ENCODE measurements at places on chromosomes 2 and 18. TPM values are rescaled to one million over a fixed set of nuclear protein-coding genes. Genes with fewer than 3 reads are reported as not detected.

GRCh38 chr2:140256080-140256479 is 1475.9 kb upstream of the NXPH2 start:
- no peak for DNase-seq

DNA sequence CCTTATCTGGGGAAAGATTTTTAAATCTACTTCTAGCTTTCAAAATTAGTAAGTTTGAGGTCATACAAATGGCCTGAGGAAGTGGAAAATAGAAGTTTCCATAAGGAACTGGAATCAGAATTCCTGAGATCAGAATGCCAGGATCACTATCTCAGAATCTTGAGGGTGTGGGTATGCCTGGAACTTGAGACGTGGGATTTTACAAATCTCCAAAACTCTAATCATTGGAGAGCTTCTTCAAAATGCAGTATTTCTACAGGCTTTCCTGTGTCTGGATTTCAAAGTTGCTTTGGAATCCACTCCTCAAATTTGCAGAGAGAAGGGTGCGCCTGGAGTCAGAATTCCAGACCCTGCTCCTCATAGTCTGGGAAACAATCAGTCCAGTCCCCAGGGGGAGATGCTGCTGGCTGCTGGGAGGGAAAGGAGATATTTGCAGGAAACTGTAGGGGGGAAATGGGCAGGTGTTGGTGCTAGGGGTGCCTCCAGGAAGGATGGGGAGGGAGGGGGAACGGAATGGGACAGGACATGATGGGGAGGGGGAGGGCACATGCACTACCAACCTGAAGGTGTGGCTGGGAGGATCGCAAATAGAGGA is 31.0 kb upstream of the CATIP start:
- DNase-seq = no peak

- no peak for DNase-seq
Measured at GRCh38 chr2:174605687-174606086, 8.1 kb upstream of the WIPF1 start.

DNA sequence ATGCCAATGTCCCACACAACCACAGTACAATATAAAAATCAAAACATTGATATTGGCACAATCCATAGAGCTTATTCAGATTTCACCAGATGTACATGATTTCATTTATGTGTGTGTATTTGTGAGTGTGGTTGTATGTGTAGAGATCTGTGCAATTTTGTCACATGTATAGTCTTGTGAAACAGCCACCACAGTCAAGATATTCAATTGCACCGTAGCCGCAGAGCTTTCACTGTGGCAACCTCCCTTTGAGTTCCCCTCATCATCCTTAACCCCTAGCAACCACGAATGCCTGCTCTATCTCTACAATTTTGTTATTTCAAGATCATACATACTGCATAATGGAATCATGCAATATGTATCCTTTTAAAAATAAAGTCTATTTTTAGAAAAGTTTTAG is 391.3 kb downstream of the SETBP1 start:
- DNase-seq = no peak

- no peak for DNase-seq
Measured at GRCh38 chr2:38159597-38159996, 83.6 kb upstream of the CYP1B1 start.

GRCh38 chr2:206336861-206337260 is 62.4 kb downstream of the ZDBF2 start:
- DNase-seq = no peak

GRCh38 chr2:59150217-59150849 is 909.2 kb upstream of the FANCL start:
- DNase-seq = no peak

GRCh38 chr2:60212181-60212945 is 341.1 kb downstream of the BCL11A start:
- no peak for DNase-seq

- DNase-seq = no peak
Measured at GRCh38 chr2:163701399-163702195, 34.2 kb downstream of the FIGN start.

DNA sequence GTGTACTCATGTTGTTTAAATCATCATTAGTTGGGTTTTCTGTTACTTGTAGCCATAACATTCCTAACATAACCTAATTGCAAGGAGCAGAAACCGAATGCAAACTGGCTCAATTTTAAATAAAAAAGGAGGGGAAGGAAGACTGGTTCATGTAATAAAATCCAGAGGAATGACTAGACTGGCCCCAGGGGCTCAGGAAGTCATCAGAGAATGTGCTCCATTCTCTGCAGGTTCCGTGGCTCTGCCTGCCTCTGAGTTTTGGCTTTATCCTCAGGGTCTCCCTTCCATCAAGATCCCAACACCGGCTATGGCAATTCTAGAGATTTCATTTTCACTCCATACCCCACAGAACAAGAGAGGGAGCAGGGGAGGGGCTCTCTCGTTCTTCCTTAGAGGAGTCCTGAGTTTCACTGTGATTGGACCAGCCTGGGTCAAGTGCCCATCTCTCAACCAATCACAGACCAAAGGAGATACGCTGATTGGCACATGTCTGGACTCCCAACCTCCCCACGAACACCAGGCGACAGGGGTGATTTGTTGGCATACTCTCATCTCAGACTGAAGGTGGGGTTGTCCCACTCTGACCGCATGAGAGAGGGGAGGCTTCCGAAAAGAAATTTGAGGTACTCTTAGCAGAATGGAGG is 64.8 kb downstream of the NPPC start:
- DNase-seq = no peak

- no peak for DNase-seq
Measured at GRCh38 chr2:81304154-81304830, 999.7 kb upstream of the LRRTM1 start.

- peak; percentile 18 for DNase-seq
Measured at GRCh38 chr2:73983322-73984202, 1.1 kb upstream of the TET3 start.

- DNase-seq = no peak
Measured at GRCh38 chr2:231546014-231546715, 15.9 kb upstream of the NMUR1 start.

DNA sequence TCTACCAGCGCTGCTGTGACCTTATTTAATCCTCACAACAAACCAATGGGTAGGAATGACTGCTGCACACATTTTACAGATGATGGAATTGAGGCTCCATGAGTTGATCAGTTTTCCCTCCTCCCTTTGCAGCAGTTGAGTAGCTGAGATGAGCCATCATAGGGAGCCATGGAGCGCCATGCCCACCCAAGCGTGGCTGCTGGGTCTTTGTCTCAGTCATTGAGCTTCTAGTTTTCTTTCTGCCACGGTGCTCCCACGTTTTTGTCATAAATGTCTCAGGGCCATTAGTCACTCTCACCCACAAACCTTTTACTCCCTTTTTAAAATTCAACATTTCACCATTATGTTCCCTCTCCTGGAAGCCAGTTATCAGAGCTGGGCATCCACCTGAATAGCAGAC is 45.8 kb downstream of the TMEM17 start:
- no peak for DNase-seq

DNA sequence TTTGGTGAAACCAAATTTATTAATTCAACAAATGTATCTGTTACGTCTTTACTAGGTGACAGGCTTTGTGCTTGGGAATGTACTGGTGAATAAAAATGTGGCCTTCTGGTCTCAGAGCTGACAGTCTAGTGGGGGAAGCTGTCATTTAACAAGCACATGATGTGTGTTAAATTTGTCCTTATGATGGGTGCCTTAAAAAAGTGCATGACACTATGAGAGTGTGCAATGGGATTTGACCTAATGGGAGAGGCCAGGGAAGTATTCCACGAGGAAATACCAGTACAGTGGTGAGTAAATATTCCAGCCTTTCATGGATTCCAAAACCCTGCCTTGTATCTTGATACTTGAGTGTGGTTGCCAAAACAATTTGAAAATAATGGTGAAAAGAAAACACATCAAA is 308.9 kb downstream of the PLCL1 start:
- no peak for DNase-seq

GRCh38 chr2:10668402-10669012 is 21.3 kb downstream of the NOL10 start:
- no peak for DNase-seq

GRCh38 chr2:42385225-42385624 is 24.2 kb upstream of the COX7A2L start:
- no peak for DNase-seq

DNA sequence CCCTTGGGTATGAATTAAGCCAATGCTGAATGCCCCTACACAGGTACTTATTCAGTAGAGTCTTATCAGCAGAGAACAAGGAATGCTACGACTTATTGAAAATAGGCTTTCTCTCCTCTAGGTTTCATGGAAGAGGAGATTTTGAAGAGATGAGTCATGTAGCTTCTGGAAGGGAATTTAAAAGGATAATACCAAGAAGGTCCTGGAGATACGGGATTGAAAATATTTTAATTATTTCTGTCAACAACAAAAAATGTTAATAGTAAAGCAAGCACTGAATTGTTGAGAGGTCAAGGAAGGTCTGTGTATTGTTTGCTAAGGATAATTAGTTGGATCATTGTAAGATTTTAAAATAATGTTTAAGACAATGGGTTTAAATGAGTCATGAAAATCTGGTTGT is 293.0 kb upstream of the SPHKAP start:
- no peak for DNase-seq

DNA sequence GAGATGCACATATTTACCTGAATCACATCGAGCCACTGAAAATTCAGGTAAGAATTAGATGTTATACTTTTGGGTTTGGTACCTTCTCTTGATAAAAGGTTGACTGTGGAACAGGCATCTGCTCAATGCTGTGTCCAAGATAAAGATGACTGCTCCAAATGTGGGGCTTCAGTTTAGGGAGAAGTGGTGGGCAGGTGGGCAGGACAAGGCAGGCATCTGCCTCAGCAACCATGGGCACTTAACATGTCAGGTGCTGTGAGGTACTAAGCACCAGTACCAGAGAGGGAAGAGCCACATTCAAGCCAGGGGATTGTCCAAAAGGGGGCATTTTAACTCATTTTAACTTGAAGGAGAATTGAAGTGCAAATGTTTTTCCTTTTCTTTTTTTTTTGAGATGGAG is 14.0 kb downstream of the TYMS start:
- no peak for DNase-seq

- DNase-seq = no peak
Measured at GRCh38 chr2:88071365-88071764, 3.7 kb downstream of the SMYD1 start.

- DNase-seq = no peak
Measured at GRCh38 chr2:13143451-13143850, 426.7 kb downstream of the TRIB2 start.

GRCh38 chr2:186946896-186947467 is 98.0 kb upstream of the ZSWIM2 start:
- no peak for DNase-seq

The RIT2 gene
- total RNA-seq = not detected

The DNAJC5G gene
- total RNA-seq = 0.77 TPM

The FN1 gene
- 218 TPM for total RNA-seq

The SLC25A52 gene
- not detected for total RNA-seq

The KIDINS220 gene
- 54.1 TPM for total RNA-seq

The LTBP1 gene
- total RNA-seq = 94.7 TPM

The CXCR4 gene
- 39.5 TPM for total RNA-seq

The RAB6C gene
- total RNA-seq = 0.41 TPM

The DSG1 gene
- total RNA-seq = 0.14 TPM

The CHCHD5 gene
- 22.6 TPM for total RNA-seq

The AQP12B gene
- not detected for total RNA-seq

Data from uterus (tissue), 4 donors.